ENCODE measurements at places on chromosomes 6 and 20.

- DNase-seq = no peak
Measured at GRCh38 chr20:31602779-31603441, 2.2 kb upstream of the ID1 start.

- DNase-seq = no peak
Measured at GRCh38 chr6:140181876-140182275, 807.4 kb upstream of the CITED2 start.

DNA sequence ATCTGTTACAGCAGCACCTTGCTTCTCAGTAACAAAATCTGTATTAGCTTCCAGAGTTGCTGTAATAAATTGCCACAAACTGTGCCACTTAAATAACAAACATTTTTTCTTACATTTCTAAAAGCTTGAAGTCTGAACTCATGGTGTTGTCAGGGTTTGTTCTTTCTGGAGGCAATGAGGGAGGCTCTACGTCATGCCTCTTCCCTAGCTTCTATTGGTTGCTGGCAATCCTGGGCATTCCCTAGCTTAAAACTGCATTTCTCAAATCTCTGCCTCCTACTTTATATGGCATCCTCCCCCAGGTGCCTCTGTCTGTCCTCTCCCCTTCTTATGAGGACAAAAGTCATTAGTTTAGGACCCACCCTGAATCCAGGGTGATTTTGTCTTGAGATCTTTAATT lies 41.6 kb upstream of the TMEM244 start:
- no peak for DNase-seq

- no peak for DNase-seq
Measured at GRCh38 chr6:79031821-79032590, 46.0 kb downstream of the PHIP start.

DNA sequence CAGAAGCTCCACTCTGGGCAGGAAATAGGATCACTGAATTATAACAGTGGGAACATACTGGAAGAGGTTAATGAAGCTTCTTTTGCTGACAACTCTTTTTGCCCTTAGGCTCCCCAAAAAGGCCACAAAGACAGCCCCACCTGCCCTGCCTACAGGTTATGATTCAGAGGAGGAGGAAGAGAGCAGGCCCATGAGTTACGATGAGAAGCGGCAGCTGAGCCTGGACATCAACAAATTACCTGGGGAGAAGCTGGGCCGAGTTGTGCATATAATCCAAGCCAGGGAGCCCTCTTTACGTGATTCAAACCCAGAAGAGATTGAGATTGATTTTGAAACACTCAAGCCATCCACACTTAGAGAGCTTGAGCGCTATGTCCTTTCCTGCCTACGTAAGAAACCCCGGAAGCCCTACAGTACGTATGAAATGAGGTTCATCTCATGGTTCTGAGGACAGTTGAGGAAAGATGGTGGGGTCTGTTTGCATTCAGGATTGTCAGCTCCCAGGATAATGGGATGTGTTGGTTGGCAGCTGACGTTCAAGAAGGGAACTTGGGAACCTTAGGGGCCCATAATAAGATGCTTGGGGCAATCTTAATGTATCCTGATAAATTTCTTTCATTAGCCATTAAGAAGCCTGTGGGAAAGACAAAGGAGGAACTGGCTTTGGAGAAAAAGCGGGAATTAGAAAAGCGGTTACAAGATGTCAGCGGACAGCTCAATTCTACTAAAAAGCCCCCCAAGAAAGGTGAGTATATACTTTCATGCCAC lies 11.5 kb downstream of the BRD2 start:
- no peak for DNase-seq

DNA sequence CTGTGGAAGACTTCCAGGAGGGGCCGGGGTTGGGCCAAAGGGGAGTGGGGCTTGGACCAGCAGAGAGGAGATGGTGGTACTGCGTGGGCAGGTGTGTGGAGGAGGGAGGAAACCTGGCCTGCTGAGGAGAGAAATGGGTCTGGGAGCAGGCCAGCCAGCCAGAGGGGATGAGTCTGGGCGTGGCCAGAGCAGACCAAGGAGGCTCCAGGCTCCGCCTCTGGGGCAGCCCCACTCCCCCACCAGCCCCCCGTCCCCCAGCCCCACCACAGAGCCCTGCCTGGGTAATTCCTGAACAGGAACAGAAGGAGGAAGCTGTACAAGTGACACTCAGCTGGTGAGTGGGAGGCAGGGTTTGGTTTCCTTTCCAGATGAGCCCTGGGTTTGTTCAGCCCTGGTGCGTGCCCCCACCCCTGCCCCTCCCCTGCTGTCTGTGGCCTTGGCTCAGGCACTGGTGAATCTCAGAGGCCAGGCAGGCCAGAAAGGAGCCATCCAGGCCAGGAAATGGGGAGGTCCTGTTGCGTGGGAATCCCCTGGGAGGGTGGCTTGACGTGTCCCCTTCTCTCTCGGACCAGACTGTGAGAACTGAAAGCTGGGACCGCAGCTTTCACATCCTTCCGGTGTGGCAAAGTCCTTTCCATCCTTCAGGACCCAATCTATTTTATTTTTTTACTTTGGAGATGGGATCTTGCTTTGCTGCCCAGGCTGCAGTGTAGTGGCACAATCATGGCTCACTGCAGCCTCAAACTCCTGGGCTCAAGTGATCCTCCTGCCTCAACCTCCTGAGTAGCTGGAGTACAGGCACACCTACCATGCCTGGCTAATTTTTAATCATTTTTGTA lies 9.4 kb upstream of the SRC start:
- no peak for DNase-seq

- DNase-seq = no peak
Measured at GRCh38 chr6:139943391-139943790, 568.9 kb upstream of the CITED2 start.

DNA sequence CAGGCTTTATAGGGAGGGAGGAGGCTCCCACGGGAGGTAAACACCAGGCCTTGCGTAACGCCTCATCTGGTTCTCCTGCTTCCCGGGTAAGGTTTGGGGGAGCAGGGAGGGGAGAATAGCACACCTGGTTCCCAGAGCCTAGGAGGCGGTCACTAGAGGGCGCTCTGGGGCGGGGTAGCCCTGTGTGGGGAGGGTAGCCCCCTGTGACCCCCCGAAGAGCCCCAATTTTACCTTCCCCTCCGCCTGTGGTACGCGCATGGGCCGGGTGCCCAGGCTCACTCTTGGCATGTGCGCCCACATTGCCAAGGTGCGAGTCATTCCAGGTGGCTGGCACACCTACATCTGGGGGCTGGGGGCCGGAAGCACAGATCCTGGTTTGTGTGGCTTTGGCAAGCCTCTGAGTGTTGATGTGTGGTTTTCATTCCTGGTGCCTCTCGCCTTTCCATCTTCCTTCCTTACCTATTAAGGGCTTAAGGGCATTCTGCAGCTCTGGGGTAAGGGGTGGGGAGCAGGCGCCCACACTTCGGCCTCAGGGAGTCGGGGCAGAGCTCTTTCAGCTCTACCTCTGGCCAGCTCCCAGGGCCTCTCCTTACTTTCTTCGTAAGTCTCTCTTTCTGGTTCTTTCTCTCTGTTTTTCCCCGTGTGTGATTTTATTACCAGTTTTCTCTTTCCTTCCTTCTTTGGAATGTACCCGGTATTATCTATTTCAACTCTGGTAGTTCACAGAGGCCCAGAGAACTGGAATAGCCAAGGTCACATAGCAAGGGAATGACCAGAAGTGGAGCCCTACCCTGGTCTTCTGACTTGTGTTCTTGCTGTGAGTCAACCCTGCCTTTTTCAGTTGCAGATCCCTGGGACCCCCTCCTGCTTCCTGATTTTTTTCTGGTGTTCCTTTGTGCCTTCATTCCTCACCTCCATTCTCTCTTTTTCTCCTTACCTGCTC lies 492 bp upstream of the RNF39 start:
- DNase-seq = no peak

GRCh38 chr6:13465734-13466133 lies 21.7 kb downstream of the GFOD1 start:
- DNase-seq = no peak

- DNase-seq = no peak
Measured at GRCh38 chr6:66655420-66655819, 948.4 kb upstream of the EYS start.

- DNase-seq = peak; percentile 76
Measured at GRCh38 chr6:52286798-52287432, 2.4 kb upstream of the MCM3 start.

- DNase-seq = no peak
Measured at GRCh38 chr6:150975136-150975535, 109.6 kb downstream of the MTHFD1L start.

DNA sequence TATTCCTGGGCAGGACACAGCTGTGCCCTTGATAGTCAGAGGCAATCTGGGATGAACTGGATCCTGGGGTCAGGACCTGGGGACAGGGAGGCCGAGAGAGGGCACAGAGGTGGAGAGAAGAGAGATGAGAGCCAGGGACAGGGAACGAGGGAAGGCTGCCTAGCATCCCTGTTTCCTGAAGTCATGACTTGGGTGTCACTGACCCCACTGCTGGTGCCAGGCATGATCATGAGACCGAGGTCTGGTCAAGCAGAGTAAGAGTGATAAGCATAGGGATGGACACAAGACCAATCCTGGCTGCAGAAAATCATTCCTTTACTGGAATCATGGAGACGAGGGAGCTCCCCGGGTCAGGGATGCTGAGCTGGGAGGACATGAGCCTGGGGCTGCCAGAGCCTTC lies 36.1 kb downstream of the FAM110A start:
- DNase-seq = no peak

DNA sequence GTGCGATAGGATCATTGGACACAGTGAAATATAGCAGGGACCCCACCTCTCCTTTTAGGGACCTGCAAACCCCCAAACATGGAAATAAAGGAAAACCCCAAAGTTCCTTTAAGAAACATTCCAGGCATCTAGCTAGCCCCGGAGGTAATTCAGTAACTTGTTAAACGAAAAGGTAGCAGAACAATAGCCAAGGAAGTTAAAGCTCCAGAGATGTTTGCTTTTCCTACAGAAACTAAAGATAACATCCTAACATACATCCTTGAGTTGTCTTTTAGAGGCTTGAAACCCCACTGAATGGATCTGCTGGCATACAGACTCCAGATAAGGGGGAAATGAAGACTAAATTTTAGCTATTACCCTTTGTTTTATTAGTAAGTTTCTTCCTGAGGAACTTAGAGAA lies 51.0 kb downstream of the FAM184A start:
- DNase-seq = no peak

DNA sequence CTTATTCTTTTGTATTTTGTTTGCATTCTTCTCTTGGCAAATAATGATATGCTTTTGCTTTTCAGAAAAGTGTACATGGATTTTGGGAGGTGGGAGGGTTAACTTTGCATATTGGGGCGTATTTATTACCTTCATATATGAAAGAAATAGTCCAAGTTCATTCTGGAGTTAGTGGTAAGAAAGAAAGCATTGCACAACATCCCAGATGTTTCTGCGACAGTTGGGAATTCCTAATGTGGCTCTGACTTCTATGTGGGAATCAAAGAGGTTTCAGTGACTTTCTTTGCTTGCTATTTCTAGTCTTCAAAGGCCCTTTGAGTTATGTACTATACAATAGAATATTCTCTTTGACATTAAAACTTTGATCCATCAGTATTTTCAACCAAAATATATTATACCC lies 78.1 kb downstream of the MMUT start:
- DNase-seq = no peak

DNA sequence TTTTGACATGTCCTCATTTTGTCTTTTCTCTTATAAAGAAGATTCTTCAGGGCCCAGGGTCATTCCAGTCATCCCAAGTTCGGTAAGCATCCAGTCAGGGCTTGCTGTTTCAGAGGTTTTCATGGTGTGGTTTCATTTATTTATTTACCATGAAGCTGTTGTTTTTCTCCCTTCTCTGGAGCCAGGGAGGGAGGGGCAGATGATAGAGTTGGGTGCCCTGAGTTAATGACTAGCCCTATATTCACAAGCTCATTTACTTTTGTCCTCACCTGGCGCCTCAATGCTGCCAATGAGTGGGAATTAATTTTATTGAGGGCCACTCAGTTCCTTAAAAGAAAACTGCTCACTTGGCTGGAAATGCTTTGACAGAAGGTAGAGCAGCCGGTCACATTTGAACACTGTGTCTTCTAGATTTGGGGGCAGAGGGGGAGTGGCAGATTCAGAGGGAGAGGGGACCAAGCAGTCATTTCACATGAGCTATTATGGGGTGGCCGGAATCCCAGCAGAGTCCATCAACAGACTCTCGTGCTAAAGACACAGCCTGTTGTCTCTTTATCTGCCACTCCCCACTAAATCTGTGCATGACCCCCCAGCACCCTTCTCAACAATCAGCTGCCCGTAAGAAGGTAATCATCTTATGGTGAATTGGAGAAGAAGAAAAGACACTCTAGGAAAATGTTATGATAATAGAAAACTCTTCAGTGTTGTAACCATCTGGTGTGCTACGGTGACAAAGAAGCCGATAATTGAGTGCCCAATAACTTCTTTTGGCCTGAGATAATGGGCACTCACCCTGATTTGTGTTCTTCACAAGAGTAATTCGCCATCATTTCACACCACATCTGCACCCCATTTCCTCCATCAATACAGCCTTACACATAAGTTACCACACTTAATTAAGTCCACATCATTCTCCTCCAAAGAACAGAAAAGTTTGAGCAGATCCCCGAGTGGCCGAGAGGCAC lies 573.5 kb upstream of the JAG1 start:
- DNase-seq = no peak

DNA sequence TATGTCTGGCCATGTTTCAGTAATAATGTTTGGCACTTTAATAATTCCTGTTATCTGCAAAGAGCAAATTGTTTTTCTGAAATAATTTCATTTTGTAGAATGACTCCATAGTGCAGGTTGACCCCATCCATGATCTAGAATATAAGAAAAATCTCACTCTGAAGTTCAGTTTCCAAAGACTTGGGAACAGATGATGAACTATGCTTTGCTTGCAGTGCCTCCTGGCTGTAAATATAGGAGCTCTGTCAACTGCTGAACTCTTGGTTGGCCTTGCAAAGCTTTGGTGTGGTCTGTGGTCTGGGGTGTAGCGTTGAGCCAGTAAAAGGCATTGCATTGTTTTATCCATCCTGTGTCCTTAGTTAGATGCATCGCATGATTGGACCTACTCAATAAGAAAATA lies 104.0 kb downstream of the PLCB4 start:
- no peak for DNase-seq

DNA sequence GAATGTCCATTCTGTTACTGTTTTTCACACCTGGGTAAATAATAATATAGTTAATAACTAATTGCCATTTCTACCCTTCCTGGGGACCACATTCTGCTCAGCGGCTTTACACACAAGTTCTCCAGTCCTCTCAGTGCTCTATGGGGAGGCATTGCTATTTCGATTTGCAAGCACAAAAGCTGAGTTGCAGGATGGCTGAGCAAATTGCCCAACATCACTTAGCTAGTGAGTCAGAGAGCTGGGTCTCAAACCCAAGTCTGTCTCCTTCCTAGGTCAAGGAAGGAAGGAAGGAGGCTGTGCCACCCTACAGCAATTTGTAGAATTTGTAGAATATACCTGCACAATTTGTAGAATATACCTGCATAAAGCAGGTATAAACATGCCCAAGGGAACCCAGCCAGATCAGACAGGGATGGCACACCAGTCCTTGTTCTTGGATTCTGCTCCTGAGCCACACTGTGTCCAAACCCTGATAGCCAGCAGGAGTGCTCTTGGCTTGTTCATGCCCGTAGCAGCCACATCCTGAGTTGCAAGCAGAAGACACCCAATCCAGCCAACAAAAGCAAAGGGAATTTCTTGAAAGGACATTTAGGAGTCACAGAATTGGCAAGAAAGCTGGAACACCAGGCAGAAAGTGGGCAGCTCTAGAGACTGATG lies 56.9 kb downstream of the LY86 start:
- no peak for DNase-seq

Data from NCI-H1436 (cell line).